ENCODE measurements at places on chromosomes 7 and 10.
A peak's percentile ranks its signal among the peaks of the same experiment; 100 is the strongest.

DNA sequence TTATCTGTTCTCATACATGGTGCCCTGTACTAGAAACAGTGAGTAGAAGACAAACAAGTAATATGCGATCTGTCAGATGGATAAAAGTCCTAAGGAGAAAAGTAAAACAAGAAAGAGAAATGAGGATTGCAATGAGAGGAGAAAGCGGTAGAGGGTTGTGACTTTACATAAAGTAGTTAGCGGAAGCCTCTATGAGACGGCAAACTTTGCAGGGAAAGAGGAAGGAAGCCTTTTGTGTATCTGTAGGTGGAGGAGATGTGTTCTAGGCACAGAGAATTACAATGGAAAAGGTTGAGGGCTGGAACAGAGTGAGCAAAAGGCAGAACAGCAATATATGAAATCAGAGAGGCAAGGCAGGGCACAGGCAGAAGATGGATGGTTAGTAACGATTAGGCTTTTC lies 150.4 kb upstream of the SEMA3E start:
- no peak for DNase-seq

GRCh38 chr10:57165671-57166070 lies 804.6 kb upstream of the ZWINT start:
- DNase-seq: no peak

GRCh38 chr10:113126229-113127201 lies 176.5 kb downstream of the TCF7L2 start:
- peak; percentile 3 for DNase-seq

DNA sequence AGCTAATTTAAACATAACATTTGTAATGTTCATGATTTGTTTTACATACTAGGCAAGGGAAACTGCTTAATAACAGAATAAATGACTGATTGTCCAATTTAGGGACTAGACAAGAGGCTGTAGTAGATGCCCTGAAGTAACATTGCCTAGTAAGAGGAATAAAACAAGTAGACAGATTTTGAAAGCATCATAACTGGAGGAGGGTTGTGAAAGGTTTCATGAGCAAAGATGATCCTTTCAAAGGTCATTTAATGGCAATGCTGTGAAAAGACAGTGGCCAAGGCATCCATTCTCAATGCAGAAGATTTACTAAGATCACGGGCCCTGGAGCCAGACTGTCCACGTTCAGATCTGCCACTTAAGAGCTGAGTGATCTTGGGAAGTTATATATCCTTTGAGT lies 44.8 kb upstream of the HHEX start:
- DNase-seq: no peak

- DNase-seq: no peak
Measured at GRCh38 chr7:88217675-88218428, 2.0 kb downstream of the SRI start.

DNA sequence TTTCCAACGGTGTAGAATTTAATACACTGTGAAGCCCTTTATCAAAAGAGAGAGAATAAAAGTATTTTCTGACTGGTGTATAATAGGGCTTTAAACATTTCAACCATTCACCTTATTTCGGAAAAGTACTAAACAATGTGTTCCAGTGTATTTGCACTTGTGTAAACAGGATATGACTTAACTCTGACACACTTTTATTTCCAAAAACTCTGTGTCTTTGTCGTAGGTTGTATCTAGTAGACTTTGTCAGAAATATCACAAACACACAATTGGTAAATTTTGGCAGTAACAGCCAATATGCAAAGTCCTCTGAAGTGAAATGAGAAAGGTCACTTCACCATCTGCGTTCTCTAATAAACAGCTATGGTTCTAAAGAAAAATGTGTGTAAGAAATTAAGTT lies 10.3 kb upstream of the TSPAN13 start:
- DNase-seq: no peak

- DNase-seq: no peak
Measured at GRCh38 chr7:117152213-117153007, 170.4 kb downstream of the WNT2 start.

DNA sequence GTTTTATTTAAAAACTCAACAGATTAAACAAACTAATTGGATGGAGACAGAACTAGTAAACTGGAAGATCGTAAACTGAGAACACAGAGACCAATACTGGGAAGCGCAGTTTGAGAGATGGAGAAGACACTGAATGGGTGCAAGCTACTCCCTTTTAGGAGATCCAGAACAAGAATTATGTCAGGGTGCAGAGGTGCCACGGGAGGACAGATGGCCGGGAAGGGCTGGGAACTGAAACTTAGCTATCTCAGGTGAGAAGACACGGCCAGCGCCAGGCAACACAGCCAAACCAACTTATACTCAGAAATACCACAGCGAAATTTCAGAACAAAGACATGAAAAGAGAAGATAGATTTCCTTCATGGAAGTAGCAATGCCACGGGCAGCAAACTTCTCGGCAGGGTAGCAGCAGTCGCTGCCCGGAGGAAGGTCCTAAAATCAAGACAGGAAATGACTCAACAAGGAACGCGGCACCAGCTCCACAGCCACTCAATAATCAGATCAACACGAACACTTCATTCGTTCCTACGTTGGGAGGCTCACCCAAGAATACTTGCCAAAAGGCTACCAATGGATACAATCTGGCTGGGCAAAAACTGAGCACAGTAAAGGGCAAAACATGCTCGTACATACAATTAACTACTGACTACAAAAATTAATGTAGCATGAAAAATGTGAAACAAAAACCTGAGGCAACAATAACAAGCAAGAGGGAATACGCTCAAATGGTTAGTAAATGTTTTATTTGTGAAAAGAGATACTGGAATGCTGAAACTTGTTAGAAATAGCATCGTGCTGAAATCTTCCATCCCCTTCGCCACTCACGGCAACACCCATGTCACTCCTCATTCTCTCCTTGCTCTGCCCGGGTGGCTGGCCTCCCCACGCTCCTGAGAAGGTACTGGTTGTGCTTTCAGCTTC lies 2.2 kb upstream of the LRRC27 start:
- no peak for DNase-seq

DNA sequence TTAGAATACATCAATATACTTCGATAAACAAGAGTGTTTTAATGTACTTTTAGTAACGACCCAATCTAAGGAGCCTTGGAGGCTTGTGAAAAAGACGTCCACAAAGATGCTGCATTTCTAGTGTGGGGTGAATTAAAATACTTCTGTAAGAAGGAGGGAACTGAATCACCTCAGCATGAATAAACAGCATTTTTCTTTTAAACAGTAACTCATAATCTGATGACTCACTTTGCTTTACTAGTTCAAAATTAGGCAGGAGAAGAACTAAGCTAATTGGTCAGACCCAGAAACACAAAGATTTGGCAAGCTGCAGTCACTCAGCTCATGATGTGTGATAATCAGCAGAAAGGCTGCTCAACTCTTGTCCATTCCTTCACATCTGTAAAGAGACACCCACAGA lies 24.2 kb downstream of the NCOA4 start:
- DNase-seq: no peak

DNA sequence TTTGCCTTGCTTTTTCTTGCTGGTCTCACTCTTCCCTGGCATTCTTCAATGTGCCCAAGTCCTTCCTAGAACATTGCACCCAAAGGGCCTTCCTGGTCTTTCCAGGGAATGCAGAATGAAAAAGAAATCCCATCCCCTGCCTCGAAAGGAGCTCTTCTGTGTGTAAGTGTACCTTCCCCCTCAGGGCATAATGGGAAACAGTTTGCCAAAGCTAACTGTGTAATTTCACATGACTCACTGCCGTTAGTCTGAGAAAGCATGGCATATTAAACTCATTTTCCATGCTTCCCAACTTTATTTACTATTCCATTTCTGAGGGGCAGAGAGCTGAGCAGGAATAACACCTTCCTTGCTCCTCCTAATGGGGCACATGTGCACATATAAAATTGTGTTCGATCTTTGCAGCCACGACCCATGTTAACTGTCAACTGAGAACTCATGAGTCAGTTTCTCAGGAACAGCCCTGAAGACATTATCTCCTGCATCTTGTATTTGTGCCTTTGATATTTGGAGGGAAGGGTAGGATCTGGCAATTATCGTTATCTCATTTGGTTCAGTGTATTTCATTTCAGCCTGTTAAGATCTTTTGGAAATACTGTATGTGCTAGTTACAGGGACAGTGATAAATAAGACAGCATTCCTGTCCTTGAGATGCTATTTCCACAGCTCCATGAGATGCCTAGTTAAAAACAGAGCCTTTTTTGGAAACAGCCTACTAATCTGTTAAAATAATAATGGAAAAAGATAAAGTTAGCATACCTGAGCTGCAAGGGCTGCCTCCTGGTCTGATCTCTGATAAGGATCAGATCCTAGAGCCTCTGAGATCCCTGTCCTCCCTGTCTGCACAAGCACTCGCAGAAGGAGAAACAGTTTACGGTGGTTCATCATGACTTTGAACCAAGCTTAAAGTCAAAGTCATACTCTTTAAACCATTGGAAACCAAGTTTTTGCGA lies 42.3 kb downstream of the IKZF1 start:
- no peak for DNase-seq

- peak; percentile 58 for DNase-seq
Measured at GRCh38 chr10:102713539-102713813, 721 bp downstream of the ARL3 start.

- DNase-seq: no peak
Measured at GRCh38 chr7:38584443-38585210, 46.5 kb downstream of the AMPH start.

GRCh38 chr10:124053971-124054370 lies 39.4 kb downstream of the CHST15 start:
- no peak for DNase-seq

Data from activated T-helper 9 cell treated with anti-CD3 and anti-CD28 coated beads, Interleukin-2, amount 50 U/mL, for 16 hours (primary cell).